ENCODE measurements at places on chromosomes 1 and 21.

DNA sequence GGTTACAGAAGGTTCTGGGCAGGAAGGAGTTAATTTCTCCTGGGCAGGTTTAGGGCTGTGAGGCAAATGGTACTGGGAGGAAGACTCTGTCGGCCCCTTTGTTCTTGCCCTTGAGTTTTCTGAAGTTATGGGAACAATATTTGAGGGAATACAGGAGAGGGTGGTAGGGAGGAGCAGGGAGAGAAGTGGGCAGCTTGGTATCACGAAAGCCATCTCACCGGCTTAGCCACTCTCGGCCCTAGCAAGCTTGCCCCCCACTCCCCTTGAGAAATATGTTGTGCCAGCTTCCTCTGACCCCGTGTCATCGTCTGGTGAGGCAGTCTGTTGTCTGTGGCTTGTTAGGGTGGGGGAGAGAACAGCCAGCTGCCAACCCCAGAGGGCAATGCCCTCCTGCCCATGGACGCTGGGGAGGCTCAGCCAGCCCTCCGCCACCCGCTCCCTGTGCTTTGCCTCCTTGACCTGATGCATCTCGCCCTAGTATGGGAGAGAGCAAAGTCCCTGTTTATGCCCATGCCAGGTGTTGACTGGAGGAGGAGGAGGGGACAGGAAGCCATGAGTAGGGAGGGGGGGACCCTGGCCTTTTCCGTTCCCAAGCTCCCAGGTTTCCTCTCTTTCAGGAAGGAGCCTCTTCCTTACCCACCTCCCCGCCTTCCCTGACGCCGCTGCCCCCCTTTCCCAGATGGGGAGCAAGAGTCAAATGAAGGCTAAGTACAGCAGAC lies 1.2 kb downstream of the EFNA1 start:
- no peak for DNase-seq

GRCh38 chr1:30810416-30811080 lies 53.0 kb upstream of the LAPTM5 start:
- no peak for DNase-seq

DNA sequence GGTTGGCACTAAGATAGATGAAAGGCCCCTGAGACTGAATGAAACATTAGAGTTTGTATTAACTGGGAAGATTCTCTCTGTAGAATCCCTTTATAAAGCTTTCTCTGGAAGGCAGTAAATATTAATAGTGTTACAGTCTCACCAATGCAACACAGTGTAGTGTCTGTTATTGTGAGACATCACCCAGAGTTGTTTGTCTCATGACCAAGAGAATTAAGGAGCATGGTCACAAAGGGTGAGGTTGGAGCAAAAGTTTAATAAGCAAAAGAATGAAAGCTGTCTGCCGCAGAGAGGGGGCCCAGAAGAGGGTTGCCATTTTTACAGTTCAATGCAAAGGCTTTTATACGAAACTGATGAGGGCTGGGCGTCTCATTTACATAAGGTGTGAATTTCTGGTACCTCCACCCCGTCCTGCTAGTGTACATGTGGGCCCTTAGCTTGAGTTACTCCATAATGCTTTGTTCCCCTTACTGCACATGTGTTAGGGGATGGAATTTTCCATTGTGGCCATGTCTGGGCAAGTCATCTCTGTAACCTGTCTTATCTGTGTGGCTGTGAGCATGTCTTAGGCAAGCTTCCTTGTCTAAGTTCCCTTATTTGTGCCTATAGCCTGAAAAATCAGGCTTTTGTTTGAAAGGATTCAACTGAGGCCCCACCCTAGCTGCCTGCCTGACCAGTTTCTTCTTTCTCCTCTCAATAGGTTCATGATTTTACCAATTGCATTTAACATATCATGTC lies 184.1 kb downstream of the RASAL2 start:
- no peak for DNase-seq

DNA sequence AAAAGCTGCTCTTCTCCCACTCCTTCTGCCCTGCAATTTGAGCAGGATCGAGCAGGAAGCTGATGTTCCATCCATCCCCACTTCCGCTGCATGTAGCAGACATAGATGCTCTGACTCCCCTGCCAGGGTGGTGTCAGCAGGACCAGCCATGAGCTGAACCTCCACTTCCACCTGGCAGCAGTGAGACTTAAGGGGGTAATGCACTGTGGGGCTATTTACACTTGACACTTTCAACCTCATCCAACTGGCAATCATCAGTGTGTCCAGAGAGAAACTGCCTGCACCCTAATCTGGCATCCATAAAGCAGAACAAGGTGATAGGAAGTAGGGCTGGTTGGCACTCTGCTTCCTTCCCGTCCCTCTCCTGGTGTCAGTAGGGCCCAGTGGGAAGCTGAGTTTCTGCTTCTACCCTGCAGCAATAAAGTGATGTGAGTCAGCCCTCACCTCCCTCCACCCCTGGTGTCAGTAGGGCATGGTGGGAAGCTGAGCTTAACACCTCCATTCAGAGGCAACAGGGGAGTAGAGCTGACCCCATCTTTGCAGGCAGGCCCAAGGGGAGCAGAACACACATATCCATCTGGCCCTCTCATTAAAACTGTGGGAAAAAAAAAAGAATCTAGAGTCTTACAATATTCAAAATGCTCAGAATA lies 272.3 kb downstream of the PTPRU start:
- no peak for DNase-seq

DNA sequence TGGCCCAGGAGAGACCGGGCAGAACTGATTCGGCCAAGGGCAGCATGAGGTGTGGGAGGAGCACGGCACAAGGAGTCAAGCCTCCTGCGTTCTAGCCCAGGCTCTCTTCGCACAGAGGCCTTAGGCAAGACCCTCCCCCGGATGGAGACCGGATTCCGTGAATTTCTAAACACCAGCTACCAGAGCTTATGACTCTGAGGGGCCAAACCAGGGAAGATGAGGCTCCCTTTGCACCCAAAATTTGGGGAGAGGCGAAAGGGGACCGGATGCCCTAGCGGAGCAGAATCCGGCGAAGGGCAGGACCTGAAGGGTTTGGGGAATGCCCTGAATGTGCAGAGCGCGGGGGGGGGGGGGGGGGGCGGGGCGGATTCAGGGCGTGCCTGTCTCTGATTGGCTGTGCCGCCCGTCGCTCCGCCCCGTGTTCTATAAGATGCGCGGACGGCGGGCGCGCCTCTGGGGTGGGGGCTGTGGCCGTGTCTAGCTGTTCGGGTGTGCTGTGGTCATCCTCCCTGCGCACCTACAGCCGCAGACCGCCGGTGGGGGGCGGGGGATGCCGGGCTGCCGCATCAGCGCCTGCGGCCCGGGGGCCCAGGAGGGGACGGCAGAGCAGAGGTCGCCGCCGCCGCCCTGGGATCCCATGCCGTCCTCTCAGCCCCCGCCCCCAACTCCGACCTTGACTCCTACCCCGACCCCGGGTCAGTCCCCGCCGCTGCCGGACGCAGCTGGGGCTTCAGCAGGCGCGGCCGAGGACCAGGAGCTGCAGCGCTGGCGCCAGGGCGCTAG lies at the start of gene TRNP1:
TRNP1 (plus strand) TSS at position 456 of the 783 bp plus-strand sequence; CDS start at position 551, 95 bp downstream.
- peak; percentile 89 for DNase-seq

- no peak for DNase-seq
Observed at GRCh38 chr1:161506336-161507223, 1.3 kb downstream of the FCGR2A start.

GRCh38 chr21:36807422-36807928 lies 108.6 kb downstream of the SIM2 start:
- DNase-seq: no peak

Measured in left forelimb (tissue), 1 donor.